ENCODE measurements at places on chromosomes 7 and 10.

DNA sequence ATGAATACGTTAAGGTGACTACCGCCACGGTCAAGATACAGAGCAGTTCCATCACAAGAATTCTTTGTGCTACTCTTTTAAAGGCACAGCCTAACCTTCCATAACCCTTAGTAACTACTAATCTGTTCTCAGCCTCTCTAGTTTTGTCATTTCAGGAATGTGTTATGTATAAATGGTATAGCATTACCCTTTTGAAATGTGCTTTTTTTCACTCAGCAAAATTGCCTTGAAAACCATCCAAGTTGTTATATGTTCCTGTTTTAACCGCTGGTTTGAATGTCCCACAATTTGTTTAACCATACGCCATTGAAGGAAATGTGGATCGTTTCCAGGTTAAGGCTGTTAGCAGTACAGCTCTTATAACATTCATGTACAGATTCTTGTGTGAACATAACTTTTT lies 32.0 kb downstream of the WAC start:
- no peak for DNase-seq

DNA sequence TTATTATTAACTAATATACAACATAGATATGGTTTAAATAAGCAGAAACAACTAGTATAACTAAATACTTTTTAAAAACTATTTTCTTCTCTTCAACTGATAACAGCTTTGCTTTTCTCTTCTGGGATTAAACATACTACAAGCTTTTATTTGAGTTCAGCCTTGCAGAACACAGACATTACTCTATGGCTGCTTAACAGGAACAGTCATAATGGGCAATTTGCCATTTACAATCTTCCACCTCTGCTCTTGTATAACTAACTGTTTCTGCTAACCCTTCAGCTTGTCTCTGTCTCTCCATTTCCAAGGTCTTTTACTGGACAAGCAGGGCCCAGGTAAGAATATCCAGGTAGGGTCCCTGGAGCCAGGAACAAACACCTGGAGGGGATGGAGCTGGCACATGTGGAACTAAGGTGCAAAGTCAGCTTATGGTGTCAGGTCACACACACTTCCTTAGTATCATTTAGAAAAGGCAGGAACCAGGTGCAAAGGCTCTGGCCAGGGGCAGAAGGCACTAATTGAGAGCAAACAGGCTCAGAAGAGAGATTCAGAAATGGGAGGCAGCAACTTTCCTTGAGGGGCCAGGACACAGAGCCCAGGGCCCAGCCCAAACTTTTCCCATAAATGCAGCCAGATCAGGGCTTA lies 93.1 kb downstream of the STRA8 start:
- no peak for DNase-seq

DNA sequence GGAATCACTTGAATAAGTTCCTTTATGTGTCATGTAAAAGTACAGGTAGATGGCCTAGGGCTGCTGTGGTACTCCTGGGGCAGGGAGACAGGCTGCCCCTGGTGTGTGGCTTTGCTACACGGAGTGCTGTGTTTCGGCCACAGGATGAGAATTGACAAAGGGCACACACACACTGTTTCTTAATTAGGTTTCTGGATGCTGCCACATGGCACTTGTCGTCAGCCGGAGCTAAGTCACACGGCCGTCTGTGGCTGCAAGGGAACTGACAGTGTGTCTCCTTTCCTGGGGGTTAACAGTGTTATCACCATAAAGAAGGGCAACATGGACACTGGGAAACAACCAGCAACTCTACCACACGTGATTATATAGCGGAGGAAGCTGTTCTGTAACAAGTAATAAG lies 55.7 kb upstream of the CREB5 start:
- DNase-seq, result no peak

DNA sequence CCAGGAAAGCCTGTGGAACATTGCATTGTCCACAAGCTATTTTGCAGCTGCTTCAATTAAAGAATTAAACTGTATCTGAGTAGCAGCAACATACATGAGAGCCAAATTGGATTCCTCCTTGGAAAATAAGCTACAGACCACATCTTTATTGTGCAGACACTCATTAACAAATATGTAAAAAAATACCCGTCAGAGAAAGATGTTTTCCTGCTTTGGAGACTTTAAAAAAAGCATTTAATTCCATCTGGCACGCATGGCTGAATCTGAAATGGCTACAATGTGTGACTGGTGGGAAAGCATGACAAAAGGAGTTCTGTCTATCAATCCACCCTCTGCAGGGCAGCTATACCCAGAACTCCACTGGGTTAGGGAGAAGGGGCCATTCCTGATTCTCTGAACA lies 73.1 kb upstream of the HPS1 start:
- no peak for DNase-seq

DNA sequence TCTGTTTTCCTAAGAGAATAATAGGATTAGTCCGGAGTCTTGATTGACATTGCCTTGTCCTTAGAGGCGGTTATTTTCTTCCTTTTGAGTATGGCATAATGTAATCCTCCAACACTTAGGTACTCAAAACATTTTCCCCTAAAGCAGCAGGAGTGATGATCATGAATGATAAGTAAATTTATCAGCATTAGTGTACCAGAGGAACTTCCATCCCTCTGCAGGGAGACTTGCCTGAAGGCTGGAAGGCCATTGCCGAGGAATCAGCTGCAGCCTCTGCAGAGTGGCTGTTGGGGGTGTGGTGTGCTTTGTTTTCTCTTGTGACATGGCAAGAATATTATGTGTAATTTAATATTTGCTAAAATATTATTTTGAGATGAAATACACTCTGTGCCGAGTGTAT lies 56.8 kb downstream of the RAB11FIP2 start:
- no peak for DNase-seq

DNA sequence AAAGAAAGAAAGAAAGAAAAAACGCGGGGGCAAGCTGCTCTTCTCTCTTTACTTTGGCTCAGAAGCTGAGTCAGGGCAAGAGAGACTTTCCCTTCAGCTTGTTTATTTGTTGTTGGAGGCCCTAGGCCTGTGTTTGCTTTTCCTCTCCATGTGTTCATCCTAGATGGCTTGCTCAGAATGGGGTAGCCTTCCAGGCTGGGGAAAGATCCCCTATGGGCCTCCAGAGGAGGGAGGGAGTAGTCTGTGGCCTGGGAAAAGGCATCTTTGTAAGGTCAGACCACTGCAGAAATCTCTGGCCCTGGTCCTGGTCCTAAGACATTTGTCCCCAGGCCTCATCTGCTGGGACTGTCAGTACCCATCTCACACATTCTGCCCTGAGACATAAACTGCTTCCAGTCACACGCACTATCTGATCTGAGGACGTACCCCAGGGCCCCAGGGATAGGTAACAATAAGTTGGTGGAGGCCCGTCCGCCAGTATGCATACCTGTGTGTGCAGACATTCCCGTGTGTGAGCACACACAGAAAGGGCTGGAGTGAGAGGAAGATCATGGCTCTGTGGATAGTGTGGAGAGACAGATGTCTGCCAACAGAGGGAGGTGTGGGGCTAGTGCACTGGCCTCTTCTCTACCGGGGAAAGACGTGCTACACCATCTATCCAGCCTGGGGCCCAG lies 4.9 kb upstream of the SCD start:
- no peak for DNase-seq

- no peak for DNase-seq
Observed at GRCh38 chr10:107687701-107688100, 523.2 kb upstream of the SORCS1 start.

DNA sequence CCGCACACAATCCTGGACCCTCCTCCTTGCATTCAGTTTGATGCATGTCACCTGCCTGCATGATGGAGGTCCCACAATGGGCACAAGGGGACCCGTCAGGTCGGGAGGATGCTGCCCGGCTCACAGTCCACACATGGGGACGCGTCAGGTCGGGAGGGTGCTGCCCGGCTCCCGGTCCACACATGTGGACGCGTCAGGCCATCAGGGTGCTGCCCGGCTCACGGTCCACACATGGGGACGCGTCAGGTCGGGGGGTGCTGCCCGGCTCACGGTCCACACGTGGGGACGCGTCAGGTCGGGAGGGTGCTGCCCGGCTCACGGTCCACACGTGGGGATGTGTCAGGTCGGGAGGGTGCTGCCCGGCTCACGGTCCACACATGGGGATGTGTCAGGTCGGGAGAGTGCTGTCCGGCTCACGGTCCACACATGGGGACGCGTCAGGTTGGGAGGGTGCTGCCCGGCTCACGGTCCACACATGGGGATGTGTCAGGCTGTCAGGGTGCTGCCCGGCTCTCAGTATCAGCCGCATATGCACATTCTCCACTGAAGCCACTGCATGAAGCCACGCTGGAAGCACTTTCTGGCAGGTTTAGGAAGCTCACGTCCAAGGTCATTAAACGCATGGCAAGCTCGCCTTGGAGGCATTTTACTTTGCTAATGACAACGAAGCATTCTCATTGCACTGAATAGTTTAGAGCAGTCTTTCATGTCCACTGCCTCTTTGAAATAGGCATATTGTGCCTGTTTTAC lies 50.3 kb downstream of the DIP2C start:
- no peak for DNase-seq

DNA sequence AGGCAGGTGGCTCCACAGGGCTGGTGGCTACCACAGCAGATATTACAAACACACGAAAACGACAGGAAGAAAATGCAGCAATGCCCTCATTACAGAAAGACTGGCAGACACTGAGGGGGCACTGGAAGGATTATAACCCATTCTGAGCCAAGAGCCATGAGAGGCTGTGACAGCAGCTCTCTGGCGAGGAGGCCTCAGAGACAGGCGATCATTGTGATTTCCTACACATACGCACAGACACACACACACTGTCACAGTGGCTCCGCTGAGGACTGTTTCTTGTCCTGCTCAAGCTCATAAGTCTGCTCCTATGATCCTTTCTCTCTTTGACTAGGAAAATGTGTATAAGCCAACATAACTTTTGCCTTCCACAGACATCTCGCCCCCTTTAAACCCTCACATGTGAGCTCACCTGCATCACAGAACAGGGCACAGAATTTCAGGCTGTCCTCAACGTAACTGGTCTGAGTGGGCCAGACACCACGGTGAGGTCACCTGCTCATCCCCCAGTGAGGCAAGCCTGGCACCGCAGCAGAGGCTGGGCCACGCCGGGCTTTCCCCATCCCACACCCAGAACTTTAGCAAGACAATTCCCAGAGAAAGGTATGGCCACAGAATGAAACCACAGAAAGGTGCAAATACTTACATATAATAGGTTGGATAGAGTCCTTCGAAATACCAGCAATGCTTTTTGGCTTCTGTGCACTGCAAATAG lies 51.7 kb downstream of the VOPP1 start:
- DNase-seq, result no peak

GRCh38 chr10:93813507-93814465 lies 56.0 kb downstream of the LGI1 start:
- no peak for DNase-seq

DNA sequence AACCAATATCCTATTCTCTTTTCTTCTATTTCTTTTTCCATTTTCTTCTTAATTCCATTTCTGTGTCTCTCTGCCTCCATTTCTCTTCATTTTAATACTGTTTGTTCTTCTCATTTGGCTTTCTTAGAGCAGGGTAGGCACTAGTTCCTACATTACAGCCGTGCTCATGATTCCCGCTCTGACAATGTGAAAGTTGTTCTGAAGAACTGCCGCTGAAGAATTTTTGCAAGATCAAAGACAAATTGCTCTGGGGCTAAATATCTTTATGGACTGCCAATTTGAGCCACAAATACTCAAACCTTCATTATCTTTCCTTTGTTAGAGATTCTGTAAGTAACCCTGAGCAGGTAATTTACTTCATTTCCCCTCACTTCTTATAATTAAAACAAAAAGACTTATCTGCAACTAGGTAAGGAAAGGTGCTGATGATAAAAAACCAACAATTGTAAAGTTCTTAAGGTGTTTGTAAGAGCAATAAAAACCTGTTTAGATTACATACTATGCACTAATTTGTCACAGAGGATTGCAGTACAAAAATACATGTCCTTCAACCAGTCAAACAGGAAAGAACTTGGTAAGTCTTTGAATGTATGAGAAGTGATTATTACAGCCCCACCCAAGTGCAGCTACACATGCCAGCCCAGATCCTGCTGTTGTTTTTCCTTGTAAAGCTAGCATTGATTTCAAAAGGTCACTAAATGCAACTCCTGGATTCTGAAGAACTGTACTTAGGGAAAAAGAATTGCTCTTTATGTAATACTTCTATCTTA lies 127.5 kb downstream of the COL28A1 start:
- no peak for DNase-seq

DNA sequence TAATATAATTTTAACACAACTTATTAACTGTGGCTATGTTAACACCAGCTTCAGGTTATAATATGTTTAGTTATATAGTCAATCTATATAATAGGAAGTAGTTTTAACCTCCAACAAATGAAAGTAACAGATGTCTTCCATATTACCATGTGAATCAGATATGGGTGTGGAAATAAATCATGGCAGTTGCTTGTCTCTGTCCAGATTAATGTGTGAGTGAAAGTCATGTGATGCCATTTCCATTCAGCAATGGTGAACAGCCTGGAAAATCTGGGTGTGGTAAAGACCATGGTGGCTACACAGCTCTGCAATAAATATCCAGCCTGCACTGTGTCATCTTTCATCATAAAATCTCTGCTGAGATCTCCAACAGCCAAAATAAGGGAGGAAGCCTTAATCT lies 27.8 kb downstream of the HEPACAM2 start:
- no peak for DNase-seq

GRCh38 chr10:29714096-29714874 lies 79.5 kb upstream of the SVIL start:
- DNase-seq, result no peak

DNA sequence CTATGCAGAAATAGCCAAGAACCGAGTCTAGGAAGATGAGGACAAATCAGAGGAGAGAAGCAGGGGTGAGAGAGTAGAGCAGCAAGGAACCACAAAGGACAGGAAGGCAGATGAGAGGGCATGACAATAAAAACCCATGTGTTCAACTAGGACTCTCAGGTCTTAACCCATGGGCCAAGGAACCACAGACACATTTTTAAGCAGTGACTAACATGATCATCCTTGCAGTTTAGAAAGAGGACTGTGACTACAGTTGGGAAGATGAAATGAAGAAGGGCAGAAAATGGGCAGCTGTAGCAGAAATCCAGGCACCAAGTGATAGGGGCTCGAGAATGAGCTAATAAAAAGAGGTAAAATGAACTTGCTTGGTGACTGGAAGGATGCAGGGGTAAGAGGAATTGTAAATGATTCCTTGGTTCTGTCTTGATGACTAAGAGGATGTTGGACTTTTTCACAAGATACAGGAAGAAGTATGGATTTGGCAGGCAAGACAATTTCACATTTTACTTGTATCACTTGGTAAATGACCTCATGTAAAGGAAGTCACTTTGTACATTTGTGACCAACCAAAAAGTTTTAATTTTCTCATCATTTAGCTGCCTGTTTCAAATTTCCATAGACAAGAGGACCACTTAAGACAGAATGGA lies 22.8 kb downstream of the SGMS1 start:
- DNase-seq, result no peak

GRCh38 chr10:71255808-71256660 lies 43.7 kb downstream of the UNC5B start:
- no peak for DNase-seq

DNA sequence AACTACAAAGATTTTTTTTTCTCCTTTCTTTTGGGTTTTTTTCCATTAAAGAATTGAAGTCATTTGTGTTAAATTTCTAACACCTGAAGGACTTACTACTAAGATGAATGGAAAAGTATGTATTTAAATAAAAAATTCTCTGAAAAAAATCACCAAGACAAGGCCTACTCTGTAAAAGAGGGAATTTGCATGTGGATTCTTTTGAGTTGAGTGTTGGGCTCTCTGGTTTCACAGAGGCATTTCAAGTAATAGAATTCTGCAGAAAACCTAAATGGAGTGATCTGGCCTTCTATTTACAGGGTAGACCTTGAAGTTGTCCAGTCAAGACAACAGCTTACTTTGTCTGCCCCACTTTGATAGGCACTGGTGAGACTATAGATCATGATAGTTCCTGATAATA lies 4.1 kb downstream of the LRRC17 start:
- no peak for DNase-seq
